ENCODE measurements at places on chromosomes 3 and 15.

- DNase-seq, result no peak
Observed at GRCh38 chr3:186042521-186043202, 66.2 kb downstream of the ETV5 start.

DNA sequence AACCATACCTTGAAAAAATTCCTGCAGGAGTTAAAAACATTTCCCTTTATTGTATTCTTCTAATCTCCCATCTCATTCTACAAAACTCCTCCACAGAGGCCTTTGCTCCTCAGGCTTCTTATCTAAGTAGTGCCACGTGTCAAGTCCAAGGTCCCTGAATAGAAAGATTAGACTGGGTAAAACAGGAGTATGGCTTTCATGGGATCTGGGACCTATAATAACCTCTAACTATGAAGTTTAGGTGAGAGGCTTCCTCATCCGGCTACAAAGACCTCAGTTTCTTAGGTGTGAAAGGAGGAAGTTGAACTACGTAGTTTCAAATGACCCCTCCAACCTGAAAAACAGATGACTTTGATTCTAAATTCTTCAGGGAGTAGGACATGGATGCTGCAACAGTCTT lies 20.0 kb downstream of the GPR15 start:
- DNase-seq, result no peak

DNA sequence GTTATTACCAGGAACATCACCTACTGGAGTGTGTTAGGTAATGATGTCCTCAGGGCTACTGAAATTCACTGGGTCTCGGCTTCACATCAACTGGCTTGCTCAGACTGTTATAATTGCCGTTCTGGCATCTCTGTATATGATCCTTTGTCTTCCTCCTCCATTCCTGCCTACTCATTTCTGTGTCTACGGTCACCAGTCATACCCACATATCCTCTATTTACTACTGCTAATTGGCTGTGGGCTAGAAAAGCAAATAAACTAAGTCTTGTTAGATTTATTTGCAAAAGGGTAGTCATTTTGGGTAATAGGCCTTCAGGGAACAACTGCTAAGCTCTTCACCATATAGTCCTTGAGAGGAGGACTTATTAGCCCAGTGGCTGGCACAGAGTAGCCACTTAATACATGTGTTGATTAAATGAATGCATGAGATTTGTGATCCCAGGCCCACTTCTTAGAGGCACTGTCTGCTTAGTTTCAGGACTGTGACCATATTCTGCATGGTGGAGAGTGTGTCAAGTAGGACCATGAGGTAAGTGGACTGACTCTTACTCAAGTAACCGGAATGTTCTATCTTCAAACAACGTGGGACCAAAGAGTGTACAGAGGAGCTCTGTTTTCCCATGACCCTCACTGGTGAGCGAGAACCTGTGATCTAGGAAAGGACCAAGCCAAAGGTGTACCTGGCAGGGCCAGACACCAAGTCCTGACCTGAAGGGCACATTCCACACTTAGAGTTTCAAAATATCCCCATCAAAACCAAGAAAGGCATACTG lies 13.2 kb downstream of the ZDHHC3 start:
- no peak for DNase-seq

DNA sequence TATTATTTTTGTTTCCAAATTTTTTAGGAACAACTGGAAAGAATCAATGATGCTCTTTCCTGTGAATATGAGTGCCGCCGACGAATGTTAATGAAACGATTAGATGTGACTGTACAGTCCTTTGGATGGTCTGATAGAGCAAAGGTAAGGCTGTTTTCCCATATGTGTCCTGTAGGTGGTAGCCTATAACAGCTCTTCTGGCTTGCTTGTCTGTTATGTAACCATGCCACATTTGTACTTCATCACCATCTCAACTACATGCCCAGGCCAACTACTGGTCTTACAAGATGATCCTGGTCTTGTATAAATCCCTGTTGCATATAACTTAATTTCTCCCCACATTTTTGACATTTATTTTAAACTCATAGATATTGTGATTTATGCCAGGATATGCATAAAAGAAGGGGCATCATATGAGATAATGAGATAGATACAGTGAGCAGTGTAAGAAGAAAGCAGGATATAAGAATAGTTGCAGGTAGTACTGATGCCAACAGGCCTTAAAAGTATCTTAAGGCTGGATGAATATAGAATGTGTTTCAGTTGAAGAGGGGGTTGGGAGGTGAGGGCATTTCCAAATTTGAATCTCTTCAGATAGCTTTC lies 20.3 kb downstream of the FAM98B start:
- peak; percentile 8 for DNase-seq

DNA sequence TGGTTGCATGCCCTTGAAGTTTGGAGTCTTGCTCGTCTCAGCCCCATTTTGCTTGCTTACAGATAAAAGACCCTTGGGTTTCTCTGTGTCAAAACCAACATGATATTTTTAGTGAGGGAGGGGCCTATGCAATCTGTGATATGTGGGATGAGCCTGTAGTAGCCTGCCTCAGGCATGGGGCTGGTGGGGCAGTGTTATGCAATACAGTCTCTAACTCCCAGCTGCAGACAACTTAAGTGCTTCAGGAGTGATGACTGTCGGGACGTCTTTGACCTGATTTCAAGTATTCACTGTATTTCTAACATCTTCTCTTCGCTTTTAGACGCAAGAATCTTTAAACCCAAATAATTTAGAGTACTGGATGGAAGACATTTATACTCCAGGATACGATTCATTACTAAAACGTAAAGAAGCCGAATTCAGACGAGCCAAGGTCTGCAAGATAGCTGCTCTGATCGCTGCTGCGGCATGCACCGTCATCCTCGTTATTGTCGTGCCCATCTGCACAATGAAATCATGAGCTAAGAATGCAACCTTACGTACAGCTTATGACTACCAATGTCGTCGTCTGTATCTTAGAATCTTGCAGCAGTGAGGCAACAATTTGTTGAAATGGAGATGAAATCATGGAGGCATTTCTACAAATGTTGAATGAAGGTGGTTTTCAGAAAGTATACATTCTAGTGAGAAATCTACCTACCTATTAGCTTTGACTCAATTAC lies 35.9 kb downstream of the MINAR1 start:
- DNase-seq, result no peak

GRCh38 chr3:138282836-138283235 lies 46.8 kb downstream of the NME9 start:
- DNase-seq, result no peak

DNA sequence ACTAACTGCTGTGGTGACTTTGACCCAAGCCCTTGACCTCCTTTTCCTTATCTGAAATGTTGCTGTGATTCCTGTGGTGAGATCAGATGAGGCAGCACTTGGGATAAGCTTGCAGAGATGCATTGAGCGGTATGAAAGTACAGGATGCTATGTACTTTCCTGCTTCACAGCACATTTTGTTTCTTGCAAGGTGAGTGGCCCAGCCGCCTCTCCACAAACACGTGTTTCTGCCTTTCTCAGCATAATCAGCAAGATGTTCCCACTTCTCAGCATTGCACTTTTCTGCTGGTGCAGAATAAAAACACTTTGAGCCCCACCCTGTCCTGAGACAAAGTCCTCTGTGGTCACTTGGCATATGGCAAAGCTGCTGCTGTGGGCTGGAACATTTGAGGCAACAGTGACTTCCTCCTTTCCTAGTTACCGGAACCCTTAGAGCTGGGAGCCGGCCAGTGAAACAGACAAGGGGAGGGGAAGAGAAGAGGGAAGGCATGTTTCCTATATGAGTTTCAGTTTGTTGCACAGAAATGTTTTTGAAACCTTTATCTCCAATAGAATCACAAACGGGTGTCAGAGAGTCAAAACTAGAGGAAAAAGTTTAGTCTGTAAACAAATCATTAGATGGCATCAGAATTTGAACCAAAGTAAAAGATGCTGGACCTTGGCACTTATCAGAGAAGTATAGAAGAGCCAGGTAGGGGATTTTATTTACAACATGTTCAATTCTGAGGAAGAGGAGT lies 5.0 kb downstream of the NUDT16 start:
- no peak for DNase-seq

DNA sequence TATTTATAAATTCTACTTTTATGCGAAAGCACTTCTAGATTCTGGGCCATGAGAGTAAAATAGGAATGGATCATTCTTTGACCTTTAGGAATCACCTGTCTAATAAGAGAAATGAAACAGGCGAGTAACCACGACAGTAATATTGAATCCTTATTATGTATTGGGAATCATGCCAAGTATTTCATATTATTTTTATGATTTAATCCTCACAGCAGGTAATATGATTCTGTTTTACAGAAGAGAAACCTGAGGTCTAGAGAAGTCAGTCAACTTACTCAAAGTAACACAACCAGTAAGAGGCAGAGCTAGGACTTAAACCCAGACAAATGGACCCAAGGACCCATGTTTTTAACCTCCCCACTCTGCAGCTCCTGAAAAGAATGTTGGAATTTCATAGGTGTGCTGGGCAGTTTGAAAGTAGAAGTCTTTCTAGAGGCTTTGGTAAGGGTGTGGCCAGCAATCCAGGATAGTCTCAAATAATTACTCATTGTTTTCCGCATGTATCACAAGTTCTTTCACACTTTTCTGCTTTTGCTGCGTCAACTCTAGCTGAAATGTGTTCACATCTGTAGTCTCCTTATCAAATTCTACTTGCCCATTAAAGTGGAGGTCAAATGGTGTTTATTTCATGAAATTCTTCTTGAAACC lies 181.7 kb downstream of the TPRG1 start:
- no peak for DNase-seq

GRCh38 chr3:133927540-133928066 lies 31.9 kb upstream of the RAB6B start:
- DNase-seq, result no peak

DNA sequence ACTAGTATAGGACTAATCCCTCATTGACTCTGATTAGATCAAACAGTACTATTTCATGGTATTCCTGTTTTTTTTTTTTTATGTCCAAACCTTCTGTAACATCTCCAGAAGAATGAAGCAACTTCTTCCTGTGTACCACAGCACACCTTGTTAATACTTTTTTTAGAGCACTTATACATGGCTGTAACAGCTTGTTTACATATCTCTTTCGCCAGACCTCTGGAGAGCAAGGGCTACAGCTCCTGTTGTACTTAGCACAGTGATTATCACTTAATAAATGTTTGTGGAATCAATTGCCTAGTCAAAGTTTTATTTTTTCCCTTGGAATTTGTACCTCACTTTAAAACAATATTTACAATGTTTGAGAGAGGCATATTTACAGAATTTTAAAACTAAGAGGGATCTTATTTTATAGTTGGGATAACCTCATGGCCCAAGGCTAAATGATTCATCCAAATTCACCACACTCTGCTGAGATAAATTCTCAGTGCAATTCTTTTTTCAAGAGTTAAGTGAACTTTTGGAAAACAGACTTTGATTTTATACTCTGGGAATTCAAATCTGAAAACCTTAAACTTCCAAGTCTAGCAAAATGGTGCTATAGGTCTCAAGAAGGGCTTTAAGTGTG lies 9.2 kb upstream of the GATM start:
- DNase-seq, result no peak

GRCh38 chr3:78116874-78117273 lies 1077.0 kb downstream of the ROBO2 start:
- no peak for DNase-seq

DNA sequence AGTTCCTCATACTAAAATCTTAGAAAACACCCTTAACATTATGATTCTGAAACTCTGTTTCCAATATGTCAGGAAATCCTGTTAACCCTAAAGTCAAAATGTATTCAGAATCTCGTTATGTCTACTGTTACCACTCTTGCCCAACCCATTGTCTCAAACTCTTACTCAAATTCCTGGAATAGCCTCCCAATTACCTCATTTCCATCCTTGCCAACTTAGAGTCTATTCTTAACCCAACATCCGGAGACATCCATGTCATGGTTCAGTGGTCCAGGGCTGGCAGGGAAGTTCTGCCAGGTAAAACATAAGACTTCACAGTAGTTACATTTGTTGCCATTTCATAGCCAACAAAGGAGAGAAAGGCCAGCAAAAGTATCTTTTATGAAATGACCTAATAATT lies 593.9 kb downstream of the PYDC2 start:
- no peak for DNase-seq

DNA sequence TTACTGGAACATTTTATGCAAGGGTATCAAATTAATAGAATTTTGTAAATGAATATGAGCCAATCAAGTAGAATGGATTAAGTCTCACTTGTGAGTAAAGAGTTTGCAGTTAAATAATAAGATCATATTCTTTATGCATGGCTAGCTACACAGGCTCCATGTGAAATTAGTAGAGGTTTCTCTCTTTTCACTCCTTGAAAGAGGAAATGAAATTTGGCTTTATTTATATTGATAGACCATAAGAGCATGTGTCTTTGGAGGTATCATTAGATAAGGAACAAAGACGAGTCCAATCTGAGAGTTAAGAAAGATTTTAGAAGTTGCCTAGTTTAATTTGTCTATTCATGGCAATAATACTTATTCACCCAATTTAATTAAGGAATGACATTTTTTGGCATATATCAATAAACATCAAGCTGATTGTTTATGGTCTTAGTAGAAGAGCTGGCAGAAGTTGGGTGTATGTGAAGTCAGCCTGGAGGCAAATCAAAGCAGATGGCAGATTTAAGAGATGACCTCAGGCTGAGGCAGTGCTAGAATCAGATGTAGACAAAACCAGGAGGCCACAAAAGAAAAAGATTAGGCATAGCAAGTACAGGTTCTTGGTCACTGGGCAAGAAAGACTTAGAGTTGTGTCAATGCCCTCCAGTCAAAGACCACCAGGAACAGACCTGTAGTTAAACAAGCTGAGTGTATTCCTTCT lies 406.5 kb upstream of the ARHGEF26 start:
- DNase-seq, result no peak

- DNase-seq, result no peak
Observed at GRCh38 chr3:13124631-13125030, 51.4 kb upstream of the IQSEC1 start.

GRCh38 chr3:64111872-64112271 lies 88.6 kb upstream of the PSMD6 start:
- no peak for DNase-seq

DNA sequence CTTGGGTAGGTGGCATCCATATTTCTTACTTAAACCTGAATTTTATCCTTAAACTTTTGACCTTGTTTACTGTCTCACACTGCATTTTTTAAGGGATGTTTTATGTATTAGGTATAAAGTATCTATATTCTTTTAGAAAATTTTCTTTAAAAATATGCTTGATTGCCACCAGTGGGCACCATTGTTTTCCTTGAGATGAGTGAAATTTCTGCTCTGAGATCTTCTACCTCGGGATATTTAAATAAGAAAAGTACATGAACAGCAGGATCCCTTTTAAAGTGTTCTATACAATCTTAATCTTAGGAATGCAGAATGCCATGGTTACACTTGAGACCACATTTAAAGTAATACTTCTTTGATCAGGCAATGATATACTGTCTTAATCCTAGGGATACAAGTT lies 108.7 kb downstream of the SLMAP start:
- DNase-seq, result no peak

DNA sequence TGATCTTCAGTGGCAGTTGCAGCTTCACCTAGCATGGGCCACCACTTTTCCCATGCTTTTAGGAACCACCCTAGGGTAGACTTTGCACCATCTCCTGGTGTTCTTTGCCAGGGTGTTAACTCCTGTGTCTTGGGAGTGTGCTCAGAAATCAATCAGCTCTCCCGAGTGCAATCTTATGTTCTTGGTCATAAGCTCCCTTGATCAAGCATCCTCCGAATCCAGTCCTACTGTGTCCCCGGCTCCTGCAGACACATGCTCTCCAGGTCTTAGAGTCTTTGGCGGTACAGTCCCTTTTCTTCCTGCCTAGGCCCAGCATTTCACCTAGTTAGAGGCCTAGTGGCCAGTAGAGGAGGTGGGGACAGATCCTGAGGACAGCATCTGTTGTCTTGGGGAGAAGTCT lies 74.7 kb upstream of the SYN2 start:
- DNase-seq, result no peak

Measured in NCI-H2107 (cell line).